ENCODE measurements at places on chromosomes 13 and 19.
A peak's percentile ranks its signal among the peaks of the same experiment; 100 is the strongest.

GRCh38 chr13:110109910-110110309, 197.0 kb downstream of the COL4A1 start:
- no peak for DNase-seq

DNA sequence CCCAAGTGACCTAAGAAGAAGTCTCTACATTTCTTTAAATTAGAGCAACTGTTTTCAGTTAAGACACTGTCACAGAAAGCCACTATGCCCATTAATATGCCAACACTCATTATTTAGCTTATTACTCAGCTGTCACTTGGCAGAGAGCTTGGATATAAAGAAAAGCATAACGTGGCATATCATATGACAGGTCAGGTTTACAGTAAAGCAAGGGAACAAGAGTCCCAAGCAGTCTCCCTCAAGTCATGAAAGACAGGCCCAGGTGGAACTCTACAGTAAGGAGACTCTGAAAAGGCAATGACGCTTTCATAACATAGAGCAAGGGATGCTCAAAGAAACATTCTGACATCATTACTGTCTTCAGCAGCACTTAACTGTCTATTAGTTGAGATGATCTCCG, 6.3 kb downstream of the LHFPL6 start:
- DNase-seq, result no peak

GRCh38 chr13:54301085-54301484, 1272.5 kb downstream of the OLFM4 start:
- no peak for DNase-seq

GRCh38 chr13:43979492-43979891, 99.8 kb downstream of the LACC1 start:
- no peak for DNase-seq

DNA sequence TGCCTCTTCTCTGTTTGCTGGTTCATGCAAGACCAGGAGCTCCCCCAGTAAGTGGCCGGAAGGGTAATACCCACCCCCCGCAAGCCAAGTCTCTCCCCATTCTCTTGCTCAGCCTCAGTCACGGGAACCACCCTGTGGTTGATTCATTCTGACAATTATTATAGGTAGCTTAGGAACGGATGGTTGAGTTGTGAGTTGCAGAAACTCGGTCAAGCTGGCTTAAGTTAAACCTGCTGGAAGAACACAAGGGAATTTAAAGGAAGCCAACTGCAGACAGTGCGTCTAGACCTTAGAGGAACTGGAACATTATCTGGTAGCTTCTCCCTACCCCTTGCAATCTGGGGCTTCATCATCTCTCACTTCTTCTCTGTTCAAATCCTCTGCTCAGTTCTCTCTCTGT, 8.9 kb downstream of the FPR1 start:
- DNase-seq, result no peak

DNA sequence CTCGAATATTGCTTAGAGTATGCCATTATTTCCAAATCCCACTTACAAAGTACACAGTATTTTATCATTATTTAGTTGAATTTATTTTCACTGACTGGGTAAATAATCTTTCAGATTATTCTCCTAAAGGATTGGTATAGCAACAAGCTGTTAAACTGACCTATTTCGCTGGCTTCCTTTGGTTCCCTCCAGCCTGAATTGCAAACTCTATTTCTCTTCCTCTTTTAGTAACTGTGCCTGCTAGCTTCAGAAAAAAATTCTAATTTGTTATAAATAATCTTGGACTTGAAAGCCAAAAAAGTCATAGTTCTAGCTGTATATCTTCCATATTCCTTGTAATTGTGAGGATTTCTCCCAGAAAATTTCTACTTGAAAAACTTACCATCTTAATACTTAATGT, 15.0 kb upstream of the CCNA1 start:
- no peak for DNase-seq

- DNase-seq, result no peak
Measured at GRCh38 chr13:73167028-73167820, 108.4 kb downstream of the KLF5 start.

DNA sequence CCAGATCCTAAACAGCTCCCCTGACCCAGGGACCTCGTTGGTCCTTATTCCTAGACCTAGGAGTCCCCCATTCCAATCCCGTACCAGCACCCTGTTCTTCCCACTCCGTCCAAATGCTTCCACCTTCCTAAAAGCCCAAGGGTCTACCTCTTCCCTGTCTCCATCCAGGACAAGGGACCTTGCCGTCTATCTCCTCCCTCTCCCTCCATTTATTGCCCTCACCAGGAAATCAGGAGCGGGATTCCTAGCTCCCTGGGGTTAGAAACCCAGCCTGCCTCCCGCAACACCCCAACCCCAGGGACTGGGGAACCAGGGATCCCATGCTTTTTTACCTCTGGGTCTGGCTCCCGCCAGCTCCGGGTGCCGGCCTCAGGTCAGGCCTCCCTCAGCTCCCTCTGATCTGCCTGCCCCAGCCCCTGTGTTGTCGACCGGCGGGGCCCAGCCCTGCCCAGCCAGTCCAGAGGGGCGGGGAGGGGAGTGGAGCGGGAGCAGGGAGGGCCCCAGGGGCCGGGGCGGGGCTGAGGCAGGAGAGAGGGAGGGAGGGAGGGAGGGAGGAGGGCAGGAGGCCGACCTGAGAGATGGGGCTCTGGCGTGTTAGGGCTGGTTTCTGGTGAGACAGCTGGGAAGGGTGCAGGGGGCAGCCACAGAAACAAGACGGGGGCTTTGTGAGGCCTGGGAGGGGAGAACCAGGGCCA, at the start of gene B3GNT8:
B3GNT8 (minus strand) TSS at position 423 of the 695 bp plus-strand sequence. CDS start 596 bp downstream, outside the sequence.
- DNase-seq, result peak; percentile 51

- no peak for DNase-seq
Measured at GRCh38 chr19:3066482-3067049, 4.3 kb upstream of the TLE5 start.

DNA sequence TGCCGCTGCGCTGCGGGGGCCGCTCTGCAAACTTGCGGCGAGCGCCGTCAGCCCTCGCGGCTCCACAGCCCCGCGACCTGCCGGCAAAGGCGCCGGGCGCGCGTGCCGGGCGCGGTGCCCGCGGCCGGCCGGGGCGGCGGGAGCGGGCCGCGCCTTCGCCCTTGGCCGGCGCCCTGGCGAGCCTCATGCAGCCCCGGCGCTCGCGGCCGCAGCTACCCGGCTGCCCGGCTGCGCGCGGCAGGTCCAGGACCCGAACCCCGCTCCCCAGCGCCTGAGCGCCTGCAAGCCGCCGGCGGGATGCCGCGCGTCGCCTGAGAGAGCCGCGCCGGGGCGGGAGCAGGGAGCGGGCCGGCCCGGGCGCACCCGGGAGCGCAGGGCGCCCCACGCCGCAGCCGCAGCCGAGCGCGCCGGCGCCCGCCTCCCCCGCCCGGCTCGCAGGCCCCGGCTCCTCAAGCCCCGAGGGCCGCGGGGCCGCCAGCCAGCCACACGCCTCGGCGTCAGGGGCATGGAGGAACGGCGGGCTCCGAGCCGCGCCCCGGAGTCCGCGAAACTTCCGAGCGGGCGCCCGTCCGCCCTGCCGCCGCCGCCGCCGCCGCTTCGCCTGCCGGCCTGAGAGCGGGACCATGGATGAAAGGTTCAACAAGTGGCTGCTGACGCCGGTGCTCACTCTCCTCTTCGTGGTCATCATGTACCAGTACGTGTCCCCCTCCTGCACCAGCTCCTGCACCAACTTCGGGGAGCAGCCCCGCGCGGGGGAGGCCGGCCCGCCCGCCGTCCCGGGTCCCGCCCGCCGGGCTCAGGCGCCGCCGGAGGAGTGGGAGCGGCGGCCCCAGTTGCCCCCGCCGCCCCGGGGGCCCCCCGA, 564 bp downstream of the HS6ST3 start:
- DNase-seq, result peak; percentile 30

- DNase-seq, result no peak
Measured at GRCh38 chr19:54248016-54248601, 5.5 kb upstream of the LILRA6 start.

GRCh38 chr19:16613841-16614240, 14.2 kb downstream of the MED26 start:
- no peak for DNase-seq

GRCh38 chr13:23356368-23356767, 77.1 kb downstream of the SACS start:
- DNase-seq, result no peak

DNA sequence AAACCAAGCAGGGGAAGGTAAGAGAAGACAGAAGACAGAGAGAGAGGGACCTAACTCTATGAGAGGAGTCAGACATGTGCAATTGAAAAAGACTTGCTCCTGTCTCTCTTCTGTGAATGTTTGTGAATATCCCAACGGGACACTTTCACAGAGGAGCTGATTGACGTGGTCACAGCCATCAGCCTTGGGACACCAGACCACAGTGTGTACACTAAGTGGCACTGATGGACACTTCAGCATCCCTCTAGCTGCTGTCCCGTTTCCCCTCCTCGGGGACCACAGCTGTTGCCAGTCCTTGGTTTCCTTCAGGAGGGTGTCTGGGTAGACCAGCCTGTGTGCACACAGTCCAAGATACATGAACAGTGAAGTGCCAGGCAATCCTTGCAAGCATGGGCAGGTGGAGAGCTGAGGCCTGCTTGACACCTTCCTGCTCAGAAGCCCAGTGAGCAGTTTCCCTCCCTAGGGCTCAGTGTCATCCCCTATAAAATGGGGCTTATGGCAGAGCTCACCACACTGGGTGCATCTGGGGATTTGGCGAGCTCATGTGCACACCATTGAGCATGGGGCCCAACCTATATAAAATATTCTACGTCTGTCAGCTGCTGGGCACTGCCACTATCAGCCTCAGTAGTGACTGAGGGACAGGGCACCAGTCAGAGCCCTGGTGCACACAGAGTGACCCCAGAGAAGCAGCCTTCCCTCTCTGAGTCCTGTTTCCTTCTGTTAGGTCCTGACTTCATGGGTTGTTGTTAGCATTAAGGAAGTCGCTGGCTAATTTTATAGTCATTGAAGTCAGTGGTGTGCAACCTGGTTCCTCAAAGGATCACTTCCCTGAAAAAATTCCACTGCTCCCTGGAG, 4.3 kb upstream of the USF2 start:
- no peak for DNase-seq

- DNase-seq, result peak; percentile 44
Measured at GRCh38 chr13:113815151-113816058, 48.5 kb downstream of the GAS6 start.

DNA sequence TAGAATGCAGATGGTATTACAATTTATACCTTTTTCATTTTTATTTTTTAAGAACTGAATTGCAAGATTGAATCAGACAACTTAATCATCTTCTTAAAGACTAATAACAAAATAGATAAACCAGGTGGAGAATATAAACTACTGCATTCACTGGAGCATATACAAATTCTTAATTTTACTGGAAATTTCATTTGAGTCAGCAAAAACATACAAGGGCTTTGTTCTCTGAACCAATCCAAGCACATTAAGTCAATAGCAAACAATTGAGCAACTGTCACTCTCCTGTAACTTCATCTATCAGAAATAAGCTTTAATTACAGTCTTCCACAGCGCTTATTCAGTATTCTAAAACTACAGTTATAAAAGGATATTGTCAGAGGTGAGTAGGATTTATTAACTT, 167.4 kb upstream of the OBI1 start:
- no peak for DNase-seq

DNA sequence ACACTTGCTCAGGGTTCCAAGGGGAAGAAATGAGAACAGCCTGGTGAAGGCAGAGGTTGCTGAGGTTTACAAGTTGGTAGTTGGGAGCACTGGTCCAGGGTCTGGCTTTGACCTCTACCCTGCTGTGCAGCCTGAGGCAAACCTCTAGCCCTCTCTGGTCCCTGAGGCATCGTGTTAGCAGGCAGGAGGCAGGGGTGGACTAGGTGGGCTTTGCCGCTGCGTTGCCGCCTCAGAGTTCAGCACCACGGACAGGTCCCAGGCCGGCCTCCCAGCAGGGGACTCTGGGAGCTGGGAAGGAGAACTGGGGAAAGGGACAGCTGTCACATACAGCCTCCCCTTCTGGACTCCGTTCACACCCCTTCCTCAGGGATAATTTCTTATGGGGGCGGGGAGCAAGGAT, 3.1 kb downstream of the NCAN start:
- DNase-seq, result no peak

GRCh38 chr13:107847406-107847805, 367.9 kb downstream of the LIG4 start:
- no peak for DNase-seq

- DNase-seq, result no peak
Measured at GRCh38 chr19:49398931-49399330, 10.9 kb downstream of the KASH5 start.

- DNase-seq, result peak; percentile 43
Measured at GRCh38 chr13:27044837-27045570, 126.6 kb downstream of the USP12 start.

DNA sequence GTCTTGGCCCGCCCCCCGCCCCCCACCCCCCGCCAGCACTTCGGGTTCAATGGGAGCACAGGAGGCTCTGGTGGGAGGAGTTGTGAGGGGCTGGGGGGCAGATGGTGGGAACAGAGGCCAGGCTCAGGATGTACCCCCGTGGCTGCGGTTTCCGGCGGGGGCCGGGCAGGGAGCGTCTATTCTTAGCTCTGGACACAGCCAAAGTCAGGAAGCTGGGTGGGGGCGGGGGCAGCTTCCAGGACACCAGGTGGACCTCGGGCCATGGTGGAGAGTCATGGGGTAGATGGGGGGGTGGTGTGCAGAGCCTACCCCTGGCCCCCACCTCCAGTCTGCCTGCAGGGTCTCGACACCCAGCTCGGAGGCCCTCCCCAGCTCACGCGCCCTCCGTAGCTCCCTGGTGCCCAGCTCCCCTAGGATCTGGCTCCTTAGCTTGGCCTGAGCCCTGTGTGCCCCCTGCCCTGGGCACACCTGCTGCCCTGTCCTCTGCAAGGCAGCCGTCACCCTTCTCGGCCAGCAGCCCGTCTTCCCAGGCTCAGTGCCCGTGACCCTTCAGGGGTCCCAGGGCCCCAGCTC, 2.2 kb upstream of the TBXA2R start:
- DNase-seq, result no peak

DNA sequence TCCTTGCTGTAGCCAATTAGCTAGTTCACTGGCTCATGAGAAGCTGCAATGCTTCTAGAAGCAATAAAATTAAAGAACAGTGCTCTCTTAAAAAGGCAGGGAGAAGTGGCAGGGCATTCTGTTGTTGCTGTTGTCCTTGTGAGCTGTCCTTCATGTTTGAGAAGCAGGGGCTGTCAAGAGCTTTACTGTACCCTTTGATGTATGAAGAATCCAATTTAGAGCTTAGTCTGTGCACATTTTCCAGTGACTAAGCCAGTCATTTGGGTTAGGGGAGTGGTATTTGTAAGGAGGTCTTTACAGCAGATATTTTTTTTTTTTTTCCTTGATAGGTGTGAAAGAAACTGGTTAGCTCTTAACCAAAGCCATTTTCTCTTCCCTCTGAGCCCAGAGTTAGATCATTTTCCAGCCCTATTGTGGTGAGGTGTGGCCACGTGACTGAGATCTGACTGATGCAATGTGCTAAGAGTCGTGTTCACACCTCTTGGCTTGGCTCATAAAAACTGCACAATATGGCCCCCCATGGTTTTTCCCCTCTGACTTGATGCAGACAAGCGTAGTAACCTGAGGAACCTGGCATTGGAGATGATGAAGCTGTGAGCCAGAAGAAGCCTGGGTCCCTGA, 309.6 kb upstream of the TMTC4 start:
- no peak for DNase-seq

- no peak for DNase-seq
Measured at GRCh38 chr13:31875134-31875533, 135.8 kb downstream of the RXFP2 start.

- peak; percentile 20 for DNase-seq
Measured at GRCh38 chr13:113292021-113292862, 4.8 kb upstream of the LAMP1 start.

GRCh38 chr19:4609878-4610511, 29.3 kb upstream of the TNFAIP8L1 start:
- no peak for DNase-seq
